ENCODE measurements at places on chromosomes 3 and 15.

GRCh38 chr3:17830788-17831187 lies 88.4 kb upstream of the TBC1D5 start:
- no peak for DNase-seq

DNA sequence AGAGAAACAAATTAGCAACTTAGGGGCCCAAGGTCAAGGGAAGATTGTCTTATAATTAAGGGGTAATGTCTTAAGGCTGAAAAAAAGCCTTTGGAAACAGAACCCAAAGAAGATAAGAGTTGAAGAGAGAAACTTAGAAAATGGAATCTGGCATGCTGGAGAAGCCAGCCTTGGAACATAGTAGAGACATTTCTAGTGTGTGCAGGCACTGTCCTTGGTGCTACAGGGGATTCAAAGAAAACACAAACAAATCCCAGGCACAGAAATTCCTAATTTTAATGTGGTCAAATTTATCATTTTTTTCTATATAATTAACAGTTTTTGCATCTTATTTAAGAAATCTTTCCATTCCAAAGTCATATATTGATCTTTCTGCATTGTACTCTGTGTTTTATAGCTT lies 89.4 kb downstream of the NR1D2 start:
- DNase-seq, result no peak

DNA sequence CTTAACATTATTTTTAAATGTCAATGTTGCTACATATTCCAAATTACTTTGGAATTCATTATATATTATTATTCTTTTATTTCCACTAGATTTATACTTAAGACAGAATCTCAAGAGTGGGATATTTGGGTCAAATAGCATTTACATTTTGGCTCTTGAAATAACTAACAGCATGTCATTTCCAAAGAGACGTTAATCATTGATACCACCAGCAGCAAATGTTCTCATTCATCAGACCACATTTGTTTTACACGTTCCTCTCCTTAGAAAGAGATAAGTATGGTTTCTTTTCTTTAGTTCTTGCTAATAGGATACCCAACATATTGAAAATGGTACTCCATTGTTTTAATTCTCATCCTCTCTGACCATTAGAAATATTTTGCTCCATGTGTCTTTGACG lies 229.8 kb downstream of the LPP start:
- no peak for DNase-seq

GRCh38 chr3:47057212-47057671 lies 77.8 kb downstream of the NBEAL2 start:
- no peak for DNase-seq

DNA sequence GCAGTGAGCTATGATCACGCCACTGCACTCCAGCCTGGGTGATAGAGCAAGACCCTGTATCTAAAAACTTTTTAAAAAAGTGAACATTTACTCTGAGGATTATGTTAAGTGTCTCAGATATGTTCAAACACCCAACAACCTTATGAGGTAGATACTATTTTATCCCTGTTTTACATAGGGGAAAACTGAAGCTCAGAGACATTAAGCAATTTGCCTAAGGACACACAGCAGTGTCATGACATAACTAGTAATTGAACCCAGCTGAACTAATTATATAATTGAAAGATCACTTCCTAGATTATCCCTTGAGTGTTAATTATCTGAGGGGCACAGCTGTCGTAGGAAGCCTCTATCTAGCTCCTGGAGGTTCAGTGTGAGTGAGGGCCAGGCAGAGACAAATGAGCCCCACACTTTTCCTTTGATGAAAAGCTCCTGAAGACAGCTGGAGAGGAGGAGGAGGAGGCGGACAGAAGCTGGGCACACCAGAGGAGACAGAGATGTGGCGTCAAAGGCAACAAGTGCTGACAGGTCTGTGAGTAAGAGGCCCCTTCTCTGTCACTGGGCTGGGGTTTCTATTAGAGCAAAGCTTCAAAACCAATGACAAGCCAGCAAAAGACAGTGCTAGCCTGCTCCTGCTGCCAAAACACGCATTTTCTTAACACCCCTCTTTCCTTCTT lies 20.5 kb downstream of the TRH start:
- no peak for DNase-seq
